ENCODE measurements at places on chromosomes 1 and 21. TPM values are rescaled to one million over a fixed set of nuclear protein-coding genes. Genes with fewer than 3 reads are reported as not detected.
A peak's percentile ranks its signal among the peaks of the same experiment; 100 is the strongest.

GRCh38 chr1:217388522-217389065 is 242.3 kb downstream of the GPATCH2 start:
- no peak for DNase-seq
- H3K4me1 ChIP-seq = no peaks in the 10 kb centered on the region
- no peak overlapping the region for H3K4me3 ChIP-seq

GRCh38 chr1:147214842-147215539 is 10.1 kb downstream of the FMO5 start:
- peaks cover 46% of the 10 kb centered on the region for H3K4me1 ChIP-seq
- H3K27me3 ChIP-seq = no peaks in the 10 kb centered on the region
- no peak overlapping the region for H3K4me3 ChIP-seq

DNA sequence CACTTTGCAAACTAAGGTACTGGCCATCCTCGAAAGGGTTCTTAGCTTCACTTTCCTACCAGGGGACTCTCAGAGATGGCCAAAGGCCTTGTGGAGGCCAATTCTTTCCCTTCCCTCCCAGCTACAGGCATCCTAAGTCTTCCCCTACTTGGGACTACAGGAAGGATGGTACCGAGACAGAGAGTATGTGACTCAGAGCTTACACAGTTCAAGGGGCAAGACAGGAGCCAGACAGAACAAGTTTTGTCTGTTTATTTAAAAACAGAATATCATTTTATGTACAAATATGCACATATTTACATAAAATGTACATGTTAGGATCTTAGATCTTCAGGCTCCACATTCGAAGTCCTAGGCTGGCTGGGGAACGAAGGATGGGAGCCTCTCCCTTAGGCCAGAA is 1.1 kb upstream of the ARHGAP30 start:
- H3K27me3 ChIP-seq = no peaks in the 10 kb centered on the region
- no peaks in the 10 kb centered on the region for H3K36me3 ChIP-seq
- DNase-seq = no peak
- H3K27ac ChIP-seq = no peak overlapping the region
- no peak overlapping the region for H3K4me3 ChIP-seq
- peaks cover 6% of the 10 kb centered on the region for H3K4me1 ChIP-seq

DNA sequence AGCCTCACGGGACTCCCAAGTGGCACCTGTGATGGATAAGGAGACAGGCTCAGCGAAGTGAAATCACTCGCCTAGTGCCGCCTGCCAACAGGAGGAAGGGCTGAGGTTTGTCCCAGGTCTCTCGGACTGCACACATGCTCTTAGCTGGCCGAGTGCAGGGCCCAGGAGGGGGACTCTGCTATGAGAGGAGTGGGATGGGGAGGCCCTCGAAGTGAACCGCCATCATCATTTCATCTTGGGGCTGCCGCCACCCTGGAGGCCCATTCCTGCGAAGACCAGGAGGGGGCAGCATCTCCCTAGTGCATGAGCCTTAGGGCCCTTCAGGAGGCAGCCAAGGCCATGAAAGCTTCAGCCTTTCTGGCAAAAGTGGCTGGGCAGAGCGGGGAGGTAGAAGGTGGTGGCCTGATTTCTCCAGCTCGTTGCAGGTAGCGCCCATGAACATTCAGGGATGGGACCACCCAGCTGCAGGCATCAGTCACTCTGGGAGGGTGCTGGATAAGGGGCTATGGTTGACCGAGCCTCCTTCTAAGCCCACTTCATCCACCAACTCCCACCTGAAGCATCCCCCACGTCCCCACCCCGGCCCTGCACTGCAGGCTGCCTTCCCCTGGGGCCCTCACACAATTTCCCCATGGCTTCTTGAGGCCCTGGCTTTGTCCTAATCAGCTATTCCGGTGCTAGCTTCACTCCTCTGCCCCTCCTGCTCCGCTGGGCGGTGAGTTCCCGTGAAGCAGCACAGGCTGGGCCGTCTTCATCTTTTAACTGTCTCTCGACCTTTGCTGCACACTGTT is 17.2 kb upstream of the RASSF5 start:
- no peaks in the 10 kb centered on the region for H3K27me3 ChIP-seq
- no peak overlapping the region for H3K4me3 ChIP-seq
- no peaks in the 10 kb centered on the region for H3K36me3 ChIP-seq
- no peak overlapping the region for H3K27ac ChIP-seq
- peaks cover 3% of the 10 kb centered on the region for H3K4me1 ChIP-seq

- H3K27me3 ChIP-seq = no peaks in the 10 kb centered on the region
- DNase-seq = no peak
- H3K4me3 ChIP-seq = no peak overlapping the region
- H3K27ac ChIP-seq = no peak overlapping the region
- no peaks in the 10 kb centered on the region for H3K4me1 ChIP-seq
- peaks cover 81% of the 10 kb centered on the region for H3K36me3 ChIP-seq
Observed at GRCh38 chr21:46350571-46350970, 26.6 kb downstream of the PCNT start.

- H3K27ac ChIP-seq = no peak overlapping the region
- no peak for DNase-seq
- no peaks in the 10 kb centered on the region for H3K4me1 ChIP-seq
Observed at GRCh38 chr1:38589036-38589435, 270.5 kb downstream of the RRAGC start.

GRCh38 chr1:93442741-93443140 is 5.2 kb upstream of the FNBP1L start:
- no peak overlapping the region for H3K4me3 ChIP-seq
- H3K27ac ChIP-seq = peak overlapping the region; percentile 44
- H3K4me1 ChIP-seq = peaks cover 5% of the 10 kb centered on the region
- no peaks in the 10 kb centered on the region for H3K36me3 ChIP-seq

DNA sequence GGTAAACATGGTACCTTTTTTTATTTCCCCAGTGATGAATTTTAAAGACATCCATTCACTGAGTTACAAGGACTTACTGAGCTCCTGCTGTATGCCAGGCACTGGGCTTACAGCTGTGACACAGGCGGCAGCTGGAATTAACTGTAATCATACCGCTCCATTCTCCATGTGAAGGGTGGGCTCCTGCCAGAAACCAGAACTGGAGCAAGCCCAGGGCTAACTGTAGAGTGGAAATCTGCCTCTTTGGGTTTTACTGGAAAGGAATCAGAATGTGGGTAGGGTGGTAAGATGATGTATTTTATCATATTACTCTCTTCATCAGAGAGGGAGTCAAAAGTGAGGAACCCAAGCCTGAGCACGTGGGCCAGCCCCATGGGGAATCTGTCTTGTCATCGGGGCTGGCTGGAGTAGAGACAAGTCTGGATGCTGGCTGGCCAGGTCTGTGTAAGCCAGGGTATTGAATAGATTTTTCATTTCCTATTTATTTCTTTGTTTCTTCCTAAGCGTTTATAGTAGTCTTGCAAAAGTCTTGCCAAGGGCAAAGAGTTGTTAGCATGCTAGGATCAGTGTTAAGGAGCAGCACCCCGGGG is 21.5 kb downstream of the FGGY start:
- no peak for DNase-seq
- no peaks in the 10 kb centered on the region for H3K36me3 ChIP-seq
- no peak overlapping the region for H3K4me3 ChIP-seq
- no peak overlapping the region for H3K27ac ChIP-seq

CASZ1 gene
- 76.3 TPM for total RNA-seq

GRCh38 chr1:101683561-101683960 is 313.2 kb downstream of the OLFM3 start:
- no peak overlapping the region for H3K4me3 ChIP-seq
- DNase-seq = no peak
- H3K27ac ChIP-seq = no peak overlapping the region
- no peaks in the 10 kb centered on the region for H3K4me1 ChIP-seq
- H3K36me3 ChIP-seq = no peaks in the 10 kb centered on the region
- H3K27me3 ChIP-seq = no peaks in the 10 kb centered on the region

GRCh38 chr1:54805466-54805865 is 4.3 kb upstream of the TTC22 start:
- no peaks in the 10 kb centered on the region for H3K36me3 ChIP-seq
- H3K4me3 ChIP-seq = no peak overlapping the region
- no peak overlapping the region for H3K27ac ChIP-seq

GRCh38 chr1:179327679-179328078 is 34.1 kb downstream of the SOAT1 start:
- no peaks in the 10 kb centered on the region for H3K36me3 ChIP-seq
- H3K4me3 ChIP-seq = no peak overlapping the region
- DNase-seq = no peak
- peaks cover 9% of the 10 kb centered on the region for H3K4me1 ChIP-seq
- H3K27ac ChIP-seq = no peak overlapping the region

DNA sequence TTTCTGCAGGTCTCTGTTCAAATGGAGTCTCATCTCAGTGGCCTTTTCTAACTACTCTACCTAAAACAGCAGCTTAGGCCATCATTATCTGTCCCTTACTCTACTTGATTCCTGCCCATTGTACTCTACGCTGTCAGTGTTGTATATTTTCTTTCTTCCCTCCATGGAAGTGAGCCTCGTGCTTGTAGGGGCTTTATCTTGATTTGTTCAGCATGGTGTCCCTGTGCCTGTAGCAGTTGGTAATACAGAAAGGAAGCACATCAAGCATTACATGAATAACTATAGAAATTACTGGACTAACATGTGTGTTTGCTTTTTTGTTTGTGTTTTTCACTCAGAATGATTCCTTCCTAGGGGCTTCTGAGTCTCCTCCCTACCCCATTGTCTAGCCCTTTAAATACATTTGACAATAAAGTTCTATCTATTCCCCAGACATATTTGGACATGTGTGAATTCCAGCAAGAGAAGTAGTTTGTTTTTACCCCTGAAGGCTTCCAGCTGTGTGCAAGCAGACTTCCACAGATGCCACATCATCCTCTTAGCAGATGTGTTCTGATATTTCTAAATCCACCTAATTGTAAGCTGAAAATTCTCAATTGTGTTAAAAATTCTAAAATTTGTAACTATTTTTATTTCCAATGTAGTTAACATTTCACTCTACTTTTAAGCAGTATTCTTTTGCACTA is 40.3 kb downstream of the PRMT2 start:
- no peaks in the 10 kb centered on the region for H3K4me1 ChIP-seq
- peaks cover 4% of the 10 kb centered on the region for H3K27me3 ChIP-seq
- no peak for DNase-seq
- H3K27ac ChIP-seq = no peak overlapping the region

GRCh38 chr1:230587061-230587460 is 55.2 kb upstream of the COG2 start:
- no peak overlapping the region for H3K27ac ChIP-seq
- no peak overlapping the region for H3K4me3 ChIP-seq
- H3K36me3 ChIP-seq = no peaks in the 10 kb centered on the region
- H3K4me1 ChIP-seq = no peaks in the 10 kb centered on the region
- no peak for DNase-seq
- no peaks in the 10 kb centered on the region for H3K27me3 ChIP-seq

UBE2U gene
- total RNA-seq = not detected

- H3K27me3 ChIP-seq = no peaks in the 10 kb centered on the region
- no peaks in the 10 kb centered on the region for H3K4me1 ChIP-seq
- no peak overlapping the region for H3K27ac ChIP-seq
- H3K36me3 ChIP-seq = no peaks in the 10 kb centered on the region
Observed at GRCh38 chr21:43991447-43991991, 20.6 kb upstream of the TRAPPC10 start.

DIRAS3 gene
- total RNA-seq = 1.4 TPM
